Hepatic stellate cell (primary cell): ENCODE measurements at places on chromosomes 1 and 21.

DNA sequence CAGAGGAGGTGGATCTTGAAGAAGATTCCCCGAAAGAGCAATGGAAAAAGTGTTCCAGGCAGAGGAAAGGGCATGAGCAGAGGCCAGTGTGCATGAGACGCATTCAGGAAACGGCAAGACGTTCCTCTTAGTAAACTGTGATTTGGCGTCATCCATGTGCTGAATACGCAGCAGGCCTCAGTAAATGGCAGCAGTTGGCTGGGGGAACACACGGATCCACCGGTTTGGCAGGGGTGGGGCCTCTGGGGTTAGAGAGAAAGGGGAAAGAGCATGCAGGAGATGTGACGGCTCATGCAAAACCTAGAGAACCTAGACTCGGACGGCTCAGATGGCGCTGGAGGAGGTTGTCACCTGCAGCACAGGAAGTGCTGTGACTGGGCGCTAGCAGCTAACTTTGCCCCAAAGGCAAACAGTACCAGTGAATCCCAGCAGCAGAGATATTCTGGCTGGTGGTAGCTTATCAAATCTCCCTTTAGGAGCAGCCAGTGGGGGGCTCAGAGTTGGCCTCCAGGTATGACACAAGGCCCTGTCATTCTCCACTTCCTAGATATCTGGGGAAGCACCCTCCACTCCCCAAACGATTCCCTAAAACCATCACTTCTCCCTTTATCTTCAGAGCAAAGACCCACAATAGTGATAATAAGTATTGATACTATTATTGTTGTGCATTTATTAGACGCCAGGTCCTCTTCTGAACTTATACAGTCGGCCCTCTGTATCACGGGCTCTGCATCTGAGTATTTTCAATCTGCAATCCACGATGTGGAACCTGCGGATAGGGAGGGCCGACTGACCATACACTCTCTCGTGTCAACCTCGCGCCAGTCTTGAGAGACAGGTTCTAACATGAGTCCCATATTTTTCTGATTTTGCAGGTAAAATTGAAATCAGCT, 7.6 kb downstream of the LAPTM5 start:
- DNase-seq: no peak

- no peak for DNase-seq
Observed at GRCh38 chr1:244241438-244241837, 190.4 kb downstream of the ZBTB18 start.

- no peak for DNase-seq
Observed at GRCh38 chr1:228648647-228649383, 86.5 kb upstream of the RHOU start.

DNA sequence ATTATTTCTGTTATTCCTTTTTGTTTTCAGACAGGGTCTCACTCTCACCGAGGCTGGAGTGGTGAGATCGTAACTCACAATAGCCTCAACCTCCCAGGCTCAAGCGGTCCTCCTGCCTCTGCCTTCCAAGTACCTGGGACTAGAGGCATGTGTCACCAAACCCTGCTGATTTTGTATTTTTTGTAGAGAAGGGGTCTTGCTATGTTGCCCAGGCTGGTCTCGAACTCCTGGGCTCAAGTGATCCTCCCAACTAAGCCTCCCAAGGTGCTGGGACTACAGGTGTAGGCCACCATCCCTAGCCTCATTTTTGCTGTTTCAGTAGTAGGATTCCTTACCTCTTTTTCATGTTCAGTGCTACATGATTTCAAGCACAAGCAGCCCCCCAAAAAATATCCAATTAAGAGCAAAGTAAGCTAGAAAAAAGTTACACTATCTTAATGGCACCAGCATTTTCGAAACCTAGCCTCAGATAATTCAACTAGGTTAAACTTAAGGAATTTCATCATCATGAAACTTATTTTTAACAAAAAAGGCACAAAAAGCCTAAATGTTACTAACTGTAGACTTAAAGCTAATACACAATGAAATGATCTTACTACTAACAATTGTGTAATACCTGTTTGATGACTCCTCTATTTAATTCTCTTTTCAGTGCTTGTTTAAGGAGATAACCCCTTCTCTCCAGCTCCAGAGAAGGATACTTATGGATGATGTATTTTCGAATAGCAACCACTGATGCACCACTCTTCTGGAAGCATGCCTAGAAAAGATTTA, 16.6 kb downstream of the HP1BP3 start:
- no peak for DNase-seq

- DNase-seq: no peak
Observed at GRCh38 chr1:160975026-160975425, 20.4 kb upstream of the ITLN2 start.

GRCh38 chr1:183363972-183364371, 54.2 kb downstream of the NMNAT2 start:
- no peak for DNase-seq

DNA sequence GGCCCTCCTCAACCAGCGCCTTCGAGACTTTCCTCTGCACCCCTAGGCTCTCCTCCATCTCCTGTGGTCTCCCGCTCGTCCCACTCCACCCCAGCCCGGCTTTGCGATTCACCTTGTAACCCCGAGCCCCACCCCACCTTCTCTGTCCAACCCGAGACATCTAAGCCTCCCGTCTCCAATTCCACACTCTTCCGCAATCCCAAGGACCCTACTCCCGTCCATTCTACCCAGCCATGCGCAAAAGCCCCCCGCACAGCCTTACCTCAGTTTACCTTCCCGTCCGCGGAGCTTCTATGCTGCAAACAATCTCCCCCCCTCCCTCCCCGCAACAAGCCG, 174 bp downstream of the SH3BP5L start:
- DNase-seq: no peak

- no peak for DNase-seq
Observed at GRCh38 chr1:233114860-233115259, 164.4 kb downstream of the NTPCR start.

GRCh38 chr21:37821786-37822450, 94.3 kb downstream of the KCNJ6 start:
- DNase-seq: peak; percentile 50

DNA sequence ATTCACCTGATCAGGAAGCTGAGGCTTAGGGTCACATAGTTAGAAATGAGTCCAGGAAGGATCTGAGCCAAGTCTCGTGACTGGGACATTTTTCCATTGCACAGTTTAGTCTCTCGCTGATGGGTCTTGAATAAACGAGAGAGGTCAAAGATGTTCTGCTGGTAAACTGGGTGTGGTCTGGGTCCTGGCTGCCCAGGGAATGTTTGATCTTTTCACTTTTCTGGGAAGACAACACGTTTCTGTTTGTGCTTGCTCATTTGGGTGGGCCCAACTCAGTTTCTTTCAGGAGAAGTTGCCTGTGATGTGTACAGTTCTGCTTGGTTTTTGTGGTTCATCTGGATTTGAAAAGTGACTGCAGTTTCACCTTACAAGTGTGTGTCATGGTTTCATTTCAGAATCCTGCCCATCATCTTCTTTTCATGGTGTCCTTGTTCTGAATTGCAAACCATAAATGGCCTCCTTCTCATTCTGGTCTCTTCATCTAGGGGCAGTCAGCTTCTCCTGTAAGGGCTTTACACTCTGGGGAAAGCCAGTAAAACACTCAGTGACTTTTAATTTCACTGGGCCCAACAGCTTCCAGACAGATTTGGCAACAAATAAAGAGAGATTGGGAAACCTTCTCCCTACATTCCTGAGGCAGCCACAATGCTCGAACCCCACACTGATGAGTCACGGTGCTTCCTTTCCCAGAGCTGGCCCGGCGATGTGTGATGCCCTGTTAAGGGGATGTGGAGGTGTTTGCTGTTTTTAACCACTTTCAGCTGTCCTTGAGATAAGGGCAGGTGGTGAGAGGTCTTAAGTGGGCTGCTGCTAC, 7.2 kb upstream of the TACSTD2 start:
- DNase-seq: peak; percentile 88

- DNase-seq: no peak
Observed at GRCh38 chr1:153395776-153396175, 4.9 kb upstream of the S100A8 start.

DNA sequence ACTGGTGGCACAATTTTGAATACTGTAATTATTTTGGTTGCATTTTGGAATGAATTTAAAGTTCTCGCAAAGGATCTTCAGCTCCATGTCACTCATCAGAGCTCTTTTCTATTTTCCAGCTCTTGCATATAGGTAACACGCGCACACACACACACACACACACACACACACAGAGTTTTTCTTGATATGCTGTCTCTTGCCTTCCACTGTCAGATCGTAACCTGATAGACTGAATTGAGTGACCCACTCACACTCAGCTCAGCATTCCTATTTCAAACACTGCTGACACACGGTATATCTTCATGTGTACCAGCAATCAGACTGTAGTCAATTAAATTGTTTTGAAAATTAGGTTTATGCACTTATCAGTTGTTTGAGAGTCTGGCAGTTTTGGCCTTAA, 214.1 kb downstream of the PBX1 start:
- no peak for DNase-seq
